T follicular helper cell (primary cell): ENCODE measurements at places on chromosomes 7 and 10.

DNA sequence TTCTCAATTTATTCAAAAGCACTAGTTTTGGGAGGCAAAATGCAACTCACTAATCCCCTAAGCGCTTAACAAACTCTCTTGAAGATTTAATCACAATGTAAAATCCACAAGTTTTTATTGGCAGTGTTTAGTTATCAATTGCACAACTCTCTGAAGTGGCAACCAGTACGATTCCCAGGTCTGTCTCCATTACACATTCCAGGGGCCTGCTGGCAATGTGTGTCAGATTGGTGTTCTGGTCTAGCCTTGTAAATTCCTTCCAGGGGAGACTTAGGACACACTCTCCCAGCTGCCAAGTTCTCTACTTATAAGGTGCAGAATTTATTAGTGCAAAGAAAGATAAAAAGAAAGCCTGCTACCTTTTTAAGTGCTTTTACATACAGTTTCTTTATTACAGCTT lies 164.7 kb upstream of the HPS1 start:
- no peak for DNase-seq

- DNase-seq = no peak
Measured at GRCh38 chr10:13690281-13690825, 103.6 kb downstream of the PRPF18 start.

- no peak for DNase-seq
Measured at GRCh38 chr10:47240173-47240572, 59.8 kb upstream of the GDF10 start.

DNA sequence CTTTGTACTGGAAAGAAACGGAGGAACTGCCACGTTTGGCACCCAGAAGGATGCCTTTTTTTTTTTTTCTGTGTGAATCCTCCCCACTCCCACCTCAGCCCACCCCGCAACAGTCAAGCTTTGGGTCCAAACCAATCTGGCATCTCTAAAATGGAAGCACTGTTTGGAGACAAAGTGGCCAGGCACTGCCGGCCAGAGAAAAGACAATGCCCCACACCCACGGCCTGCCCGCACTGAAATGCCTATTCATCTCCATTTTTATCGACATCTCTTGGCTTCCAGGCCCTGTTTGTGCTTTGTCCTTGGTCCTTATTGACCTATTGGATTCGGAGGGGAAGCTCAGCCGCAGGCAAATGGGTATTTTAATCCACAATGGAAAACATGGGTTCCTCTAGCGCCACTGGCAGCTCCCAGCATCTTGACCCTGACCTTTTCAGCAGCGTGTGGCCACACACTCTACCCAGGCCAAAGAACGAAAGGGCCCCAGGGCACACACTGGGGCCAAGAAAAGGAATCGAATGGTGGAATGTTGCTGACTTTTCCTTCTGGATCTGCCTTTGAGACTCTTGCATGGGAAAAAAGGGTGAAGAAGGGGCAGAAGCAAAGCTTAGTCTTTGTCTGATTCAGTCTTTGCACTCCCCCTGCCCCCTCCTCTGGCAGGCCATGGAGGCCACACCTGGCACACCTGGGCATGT lies 162.6 kb upstream of the CDCA7L start:
- no peak for DNase-seq

DNA sequence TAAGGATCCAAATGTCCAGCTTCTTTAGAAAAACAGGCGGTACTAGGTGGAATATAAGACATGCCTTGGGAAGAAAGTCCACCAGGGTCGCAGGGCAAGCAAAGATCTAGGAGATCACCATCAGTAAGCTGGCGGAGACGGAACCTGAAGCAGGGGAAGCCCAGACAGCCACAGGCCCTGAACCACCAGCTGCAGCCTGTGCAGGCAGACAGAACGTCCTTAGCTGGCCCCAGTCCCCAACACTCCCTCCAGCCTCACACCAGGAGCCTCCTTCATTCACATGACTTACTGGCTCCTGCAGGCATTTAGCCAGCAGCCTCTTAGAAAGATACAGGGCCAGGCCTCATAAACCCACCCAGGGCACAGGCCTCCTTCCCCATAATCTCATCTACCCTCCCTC lies 17.4 kb downstream of the RGS10 start:
- no peak for DNase-seq

GRCh38 chr7:2820508-2820934 lies 23.6 kb downstream of the GNA12 start:
- DNase-seq = no peak

GRCh38 chr10:3472287-3473051 lies 299.9 kb upstream of the PITRM1 start:
- DNase-seq = no peak

DNA sequence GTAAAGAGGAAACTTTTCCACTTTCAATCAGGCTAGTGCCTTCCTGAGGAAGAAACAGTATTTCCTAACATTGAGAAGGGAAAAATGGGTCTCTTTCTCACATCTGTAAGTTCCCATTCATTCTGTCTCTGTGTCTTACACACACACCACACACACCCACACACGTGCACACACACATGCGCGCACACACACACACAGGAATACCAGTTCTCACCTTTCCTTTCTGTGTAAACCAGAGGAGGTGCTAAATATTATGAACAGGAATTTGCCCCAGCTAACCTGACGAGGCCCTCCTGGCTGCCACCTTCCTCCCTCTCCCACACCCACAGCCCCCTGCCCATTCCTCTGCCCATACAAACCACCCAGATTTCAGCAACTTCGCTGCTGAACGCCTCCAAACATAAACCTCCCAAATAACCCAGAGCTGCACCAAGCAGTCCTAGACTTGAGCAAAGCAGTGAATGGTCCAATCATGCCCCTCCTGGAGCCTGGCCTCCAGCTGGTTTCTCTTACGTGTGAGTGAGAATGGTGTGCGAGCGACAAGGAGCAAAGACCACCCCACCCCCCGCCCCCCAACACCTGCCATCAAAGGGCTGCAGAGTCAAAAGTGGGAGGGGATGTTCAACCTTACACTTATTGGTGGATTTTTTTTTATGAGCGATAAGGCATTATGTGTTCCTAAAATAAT lies 190.5 kb downstream of the HECW1 start:
- no peak for DNase-seq

DNA sequence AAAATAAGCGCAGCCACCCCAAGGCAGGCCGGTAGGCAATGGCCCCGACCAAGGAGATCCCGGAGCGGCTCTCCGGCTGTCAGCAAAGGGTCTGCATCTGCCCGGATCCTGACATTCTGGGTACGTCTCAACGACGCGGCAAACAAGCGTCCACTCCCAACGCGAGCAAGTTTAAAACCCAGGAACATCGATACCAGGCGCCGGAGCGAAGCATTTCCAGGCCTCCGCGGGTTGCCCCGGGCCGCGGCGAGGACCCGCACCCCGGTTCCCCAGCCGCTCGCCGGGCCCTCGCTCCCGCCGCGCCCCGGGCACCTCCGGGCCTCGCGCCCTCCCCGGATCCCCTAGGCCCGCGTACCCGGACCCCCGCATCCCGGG lies 453 bp downstream of the URGCP start:
- DNase-seq = no peak

- no peak for DNase-seq
Measured at GRCh38 chr7:3304131-3304530, 3.1 kb downstream of the SDK1 start.

DNA sequence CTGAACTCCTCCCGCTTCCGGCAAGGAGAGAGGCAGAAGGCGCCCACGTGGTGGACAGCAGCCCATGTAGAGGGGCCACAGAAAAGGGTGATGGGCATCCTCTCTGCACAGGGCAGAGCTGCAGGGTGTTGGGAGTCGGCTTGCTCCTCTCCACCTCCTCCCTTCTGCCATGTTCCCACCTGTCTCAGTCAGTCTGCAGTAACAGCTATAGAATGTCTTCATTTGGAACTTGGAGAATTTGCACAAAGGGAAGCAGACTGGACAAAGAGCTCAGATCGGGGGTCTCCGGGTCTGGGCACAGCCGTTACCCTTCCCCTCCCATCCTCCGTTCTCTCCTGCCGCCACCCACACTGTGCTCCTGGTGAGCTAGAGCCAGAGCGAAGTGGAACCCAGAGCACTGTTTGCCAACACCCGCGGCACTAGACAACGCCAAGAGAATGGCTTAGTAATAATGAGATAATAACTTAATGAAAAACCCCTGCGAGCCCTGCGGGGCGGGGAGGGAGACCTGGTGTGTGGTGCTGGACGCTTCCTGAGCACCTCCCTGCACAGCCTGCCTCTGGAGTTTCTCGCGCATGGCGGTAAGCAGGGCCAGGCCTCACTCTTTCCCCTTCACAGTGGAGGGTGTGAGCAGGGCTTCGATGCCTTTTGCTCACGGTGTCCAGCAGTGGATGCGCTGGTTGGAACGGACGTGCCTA lies 254.7 kb downstream of the PAXIP1 start:
- no peak for DNase-seq

DNA sequence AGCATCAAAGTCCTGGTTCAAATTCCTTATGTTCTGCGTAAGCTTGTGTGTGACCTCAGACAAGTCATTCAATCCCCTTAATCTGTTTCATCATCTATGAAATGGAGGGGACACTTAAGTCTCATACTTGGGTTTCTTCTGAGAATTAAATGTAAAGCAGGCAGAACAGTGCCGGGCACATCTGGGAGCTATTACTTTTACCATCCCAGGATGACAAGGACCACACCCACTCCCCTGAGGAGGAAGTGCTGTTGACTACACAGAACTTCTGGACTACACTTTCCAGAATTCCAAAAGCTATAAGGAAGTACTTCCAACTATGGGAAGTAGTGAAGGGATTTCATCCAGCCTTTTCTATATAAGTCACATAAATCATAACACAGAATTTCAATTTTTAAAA lies 294.9 kb downstream of the IPMK start:
- no peak for DNase-seq

- no peak for DNase-seq
Measured at GRCh38 chr7:132398253-132398925, 177.9 kb downstream of the PLXNA4 start.

GRCh38 chr7:26532471-26532870 lies 240.8 kb downstream of the SNX10 start:
- DNase-seq = no peak

DNA sequence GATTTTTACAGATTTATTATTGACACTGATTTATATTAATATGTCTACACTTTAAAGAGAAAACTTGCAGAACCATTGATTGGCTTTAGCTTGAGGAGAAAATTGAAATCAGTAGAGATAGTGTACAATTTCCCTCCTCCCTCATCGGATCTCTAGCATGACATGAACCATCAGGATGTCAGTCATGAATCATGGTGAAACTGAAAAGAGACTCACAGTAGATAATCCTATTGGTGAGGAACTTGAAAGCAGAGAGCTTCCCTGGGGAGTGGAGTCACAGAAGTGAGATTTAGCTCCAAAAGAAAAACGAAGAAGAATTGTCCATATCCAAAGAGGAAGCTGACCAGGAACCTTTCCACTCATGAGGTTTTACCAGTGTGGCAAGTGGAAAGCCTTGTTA lies 346.8 kb downstream of the ABCA13 start:
- no peak for DNase-seq

DNA sequence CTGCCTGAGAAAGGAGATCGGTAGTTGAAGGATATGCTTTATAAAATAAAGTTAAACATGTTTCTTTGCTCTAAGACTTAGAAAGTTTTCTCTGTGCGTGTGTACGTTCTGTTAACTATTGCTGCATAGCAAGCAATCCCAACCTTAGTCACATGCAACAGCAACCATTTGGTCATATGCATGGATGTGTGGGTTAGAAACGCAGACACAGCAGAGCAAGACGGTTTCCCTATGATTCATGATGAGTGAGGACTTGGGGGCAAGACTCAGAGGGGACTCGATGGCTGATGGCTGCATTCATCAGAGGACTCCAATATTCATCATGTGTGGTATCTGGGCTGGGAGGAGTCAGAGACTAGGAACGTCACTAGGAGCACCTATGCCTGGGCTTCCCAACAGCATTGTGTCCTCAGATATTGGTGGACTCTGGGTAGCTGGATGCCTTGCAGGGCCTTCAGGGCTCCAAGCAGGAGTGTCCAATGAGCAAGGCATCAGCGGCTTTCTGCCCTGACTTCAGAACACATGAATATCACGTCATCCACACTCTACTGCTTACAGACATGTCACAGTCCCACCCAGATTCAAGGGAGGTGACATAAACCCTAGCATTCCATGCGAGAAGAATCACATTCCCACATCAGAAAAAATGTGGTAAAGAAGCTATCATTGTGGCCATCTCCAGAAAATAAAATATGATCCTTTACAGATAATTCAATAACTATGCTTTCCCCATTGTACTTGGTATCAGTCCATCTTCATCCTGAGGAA lies 731.2 kb downstream of the TNS3 start:
- DNase-seq = no peak

- DNase-seq = no peak
Measured at GRCh38 chr7:125195156-125195555, 265.5 kb upstream of the POT1 start.

DNA sequence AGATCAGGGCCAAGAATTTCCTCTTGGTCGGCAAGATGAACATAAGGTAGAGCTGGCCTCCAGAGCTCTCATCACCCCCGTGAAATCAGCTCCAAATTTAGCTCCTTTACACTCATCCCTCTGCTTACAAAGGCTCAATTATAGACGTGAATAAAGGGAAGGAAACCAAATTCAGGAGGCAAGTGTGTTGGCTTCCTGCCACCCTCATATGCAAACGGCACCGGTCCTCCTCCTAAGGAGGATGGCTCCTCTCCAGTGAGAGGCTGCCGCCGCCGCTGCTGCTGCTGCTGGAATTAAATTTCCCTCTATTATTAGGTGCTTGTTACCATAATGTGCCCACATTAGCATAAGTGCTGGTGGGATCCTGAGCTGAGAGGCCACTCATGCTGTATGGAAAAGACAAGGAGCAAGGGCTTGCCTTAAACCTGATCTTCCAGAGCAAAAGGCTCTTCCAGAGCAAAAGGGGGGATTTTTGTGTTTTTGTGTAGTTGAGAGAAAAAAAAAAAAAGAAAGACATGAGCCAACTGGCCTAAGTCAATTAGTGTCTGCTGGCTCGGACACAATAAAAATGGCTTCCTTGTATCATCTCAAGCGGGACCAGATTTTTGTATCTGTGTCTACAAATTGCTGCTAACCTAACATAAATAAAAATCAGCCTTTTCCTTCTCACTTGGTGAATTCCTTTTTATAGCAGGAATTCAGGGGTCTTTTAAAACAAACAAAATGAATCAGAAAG lies 68.4 kb downstream of the CDHR3 start:
- DNase-seq = no peak
